T-helper 17 cell (primary cell): ENCODE measurements at places on chromosomes 7 and 10.

- DNase-seq: no peak
Measured at GRCh38 chr10:104109908-104110662, 11.9 kb upstream of the SFR1 start.

DNA sequence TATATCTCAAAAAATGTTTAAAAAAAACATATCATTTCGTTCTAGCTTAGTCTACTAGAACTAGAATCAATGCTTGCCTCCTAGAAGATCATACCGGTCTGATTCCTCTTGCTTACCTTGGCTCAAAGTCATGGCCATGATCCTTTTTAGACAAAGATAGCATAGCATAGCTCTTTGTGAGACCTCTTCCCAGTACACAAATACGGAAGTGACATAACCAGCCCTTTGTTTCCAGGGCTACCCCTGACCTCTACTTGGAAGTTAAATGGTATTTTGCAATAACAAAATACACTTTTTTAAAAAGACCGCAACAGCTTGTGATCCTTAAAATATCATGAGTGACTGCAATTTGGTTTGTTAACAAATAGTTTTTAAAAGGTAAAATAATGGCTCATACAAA, 130.7 kb upstream of the NOBOX start:
- no peak for DNase-seq

DNA sequence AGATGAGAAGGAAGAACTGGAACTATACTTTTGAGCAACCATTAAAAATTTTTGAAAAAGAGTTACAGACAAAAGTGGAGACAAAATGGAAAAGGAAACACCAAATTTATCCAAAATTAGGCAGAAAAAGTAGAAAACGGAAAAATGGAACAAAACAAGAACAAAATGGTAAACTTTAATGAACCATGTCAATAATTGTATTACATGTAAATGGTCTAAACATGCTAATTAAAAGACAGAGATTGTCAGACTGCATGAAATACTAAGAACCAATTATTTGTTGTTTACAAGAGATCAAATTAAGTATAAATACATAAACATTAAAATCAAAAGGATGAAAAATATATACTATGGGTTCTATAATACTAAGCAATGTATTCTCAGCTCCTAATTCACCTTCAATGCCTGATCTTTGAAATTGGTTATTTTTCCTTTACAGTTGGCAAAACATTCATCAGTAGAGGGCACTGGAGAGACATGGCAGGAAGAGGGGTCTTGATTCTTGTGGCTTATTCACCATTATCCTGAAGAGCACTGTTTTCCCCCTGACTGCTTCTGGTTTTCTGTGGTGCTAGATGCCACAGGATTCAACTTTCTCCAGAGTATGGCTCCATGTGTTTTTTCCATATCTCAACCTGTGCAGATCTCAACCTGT, 124.9 kb downstream of the ELFN1 start:
- DNase-seq: no peak

DNA sequence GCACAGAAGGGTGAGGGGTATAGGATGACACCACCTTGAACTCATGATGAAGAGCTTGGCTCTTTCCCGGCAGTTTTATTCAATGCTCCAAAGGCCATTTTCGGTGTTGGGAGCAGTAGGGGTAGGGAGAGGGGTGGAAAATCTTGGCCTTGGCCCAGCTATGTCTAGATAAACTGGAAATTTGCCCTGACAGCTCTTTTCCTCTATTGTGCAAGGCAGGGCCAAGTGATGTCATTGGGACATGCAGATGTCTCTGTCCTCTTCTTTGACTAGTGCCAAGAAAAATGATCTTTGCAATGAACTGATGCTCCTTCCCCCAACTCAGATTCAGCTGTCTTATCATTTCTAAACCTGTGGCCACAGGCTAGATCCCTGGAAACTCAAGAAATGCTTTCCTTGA, 27.7 kb upstream of the PRKCQ start:
- DNase-seq: no peak

DNA sequence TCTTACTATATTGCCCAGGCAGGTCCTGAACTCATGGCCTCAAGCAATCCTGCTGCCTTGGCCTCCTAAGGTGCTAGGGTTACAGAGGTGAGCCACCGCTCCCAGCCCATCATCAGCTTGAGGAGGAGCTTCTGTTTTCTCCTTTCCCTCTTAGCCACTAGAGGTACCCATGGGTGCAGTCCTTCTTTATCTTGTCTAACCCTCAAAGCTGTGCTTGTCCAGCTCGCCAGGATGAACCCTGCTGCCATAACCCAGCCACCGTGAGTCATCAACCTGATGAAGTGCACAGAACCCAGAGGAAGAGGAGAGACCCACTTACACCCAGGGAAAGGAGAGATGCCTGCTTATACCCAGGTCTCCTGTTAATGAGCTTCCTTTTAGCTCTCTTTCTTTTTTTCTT, 133.4 kb downstream of the CUL2 start:
- DNase-seq: no peak

- DNase-seq: no peak
Measured at GRCh38 chr7:139883814-139884213, 54.8 kb downstream of the TBXAS1 start.

DNA sequence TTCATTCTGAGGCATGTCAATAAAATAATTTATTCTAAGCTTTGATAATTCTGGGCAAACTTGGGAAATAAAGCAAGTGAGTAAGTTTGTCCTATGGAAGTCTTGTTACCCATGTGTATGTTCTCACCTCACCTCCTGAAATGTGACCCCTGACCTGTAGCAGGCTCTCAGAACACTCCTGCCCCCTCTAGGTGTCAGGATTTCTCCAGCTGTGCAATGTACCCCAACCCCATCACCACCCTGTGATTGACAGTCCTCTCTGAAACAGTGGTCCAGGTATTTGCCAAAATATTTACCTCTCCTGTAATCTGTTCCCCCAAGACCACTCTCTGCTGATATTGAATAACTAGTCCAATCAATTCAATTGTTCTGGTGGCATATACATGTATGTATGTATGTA, 122.6 kb upstream of the PTER start:
- no peak for DNase-seq

DNA sequence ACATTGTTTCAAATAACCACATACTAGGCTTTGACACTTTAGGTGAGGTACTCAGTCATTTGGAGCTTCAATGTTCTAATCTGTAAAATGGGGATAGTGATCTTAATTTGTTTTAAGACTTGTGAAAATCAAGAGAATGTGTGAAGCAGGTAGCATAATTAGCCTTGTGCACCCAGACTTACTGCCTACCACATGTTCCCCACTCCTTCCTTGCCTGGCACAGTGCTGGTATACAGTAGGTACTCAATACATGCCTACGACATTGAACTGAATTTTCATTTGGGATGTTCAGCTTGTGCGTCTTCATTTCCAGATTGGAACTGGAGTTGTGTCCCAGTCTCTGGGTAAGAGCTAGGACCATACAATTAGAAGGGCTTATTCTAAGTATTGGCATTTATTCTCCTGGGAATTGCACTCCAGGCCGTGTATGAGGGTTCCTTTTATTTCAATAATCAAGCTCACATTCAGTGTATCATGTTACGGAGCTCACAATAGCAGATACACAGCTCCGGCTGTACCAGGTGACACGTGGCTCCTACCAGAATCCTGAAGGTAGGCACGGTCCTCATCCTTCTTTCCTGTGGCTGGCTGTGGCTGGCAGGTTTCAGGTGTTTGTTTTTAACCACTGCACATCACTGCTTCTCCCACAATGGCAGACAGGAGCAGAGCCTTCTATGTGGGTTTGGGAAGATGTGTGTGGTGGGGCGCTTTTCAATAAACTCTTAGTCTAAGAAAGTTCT, 109.4 kb upstream of the PDCD4 start:
- no peak for DNase-seq

DNA sequence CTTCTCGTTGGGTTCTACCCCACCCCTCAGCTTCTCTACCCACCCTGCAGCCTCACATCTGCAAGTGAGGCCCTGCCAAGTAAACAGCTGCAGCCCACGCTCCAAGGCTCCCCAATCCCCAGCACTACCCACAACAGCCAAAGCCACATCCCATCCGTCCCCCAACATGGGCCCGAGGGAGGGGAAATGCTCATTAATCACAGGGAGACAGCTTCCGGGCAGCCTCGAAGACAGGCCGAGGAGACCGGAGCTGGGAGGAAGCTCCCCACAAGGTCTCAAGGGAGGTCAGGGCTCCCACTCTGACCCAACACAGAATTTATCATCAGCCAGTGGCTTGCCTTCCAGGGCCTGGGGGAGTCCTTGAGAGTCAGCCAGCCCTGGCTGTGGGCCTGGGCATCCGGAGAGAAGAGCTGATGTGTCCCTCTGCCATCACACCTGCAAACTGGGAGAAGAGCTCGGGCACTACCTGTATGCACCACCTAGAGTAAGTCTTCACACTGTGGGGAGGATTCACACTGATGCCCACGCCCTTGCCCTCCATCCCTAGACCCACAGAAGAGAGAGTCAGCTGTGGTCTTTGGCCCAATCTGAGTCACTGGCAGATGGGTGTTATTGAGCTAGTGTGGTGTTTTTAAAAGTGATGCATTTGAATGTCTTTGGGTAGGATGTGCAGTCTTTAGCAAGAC, 115.5 kb upstream of the ZMIZ1 start:
- no peak for DNase-seq
